ENCODE measurements at places on chromosomes 13 and 19. TPM values are rescaled to one million over a fixed set of nuclear protein-coding genes. Genes with fewer than 3 reads are reported as not detected.
A peak's percentile ranks its signal among the peaks of the same experiment; 100 is the strongest.

GRCh38 chr13:99812625-99813024, 158.9 kb downstream of the ZIC5 start:
- DNase-seq, result peak; percentile 77

DNA sequence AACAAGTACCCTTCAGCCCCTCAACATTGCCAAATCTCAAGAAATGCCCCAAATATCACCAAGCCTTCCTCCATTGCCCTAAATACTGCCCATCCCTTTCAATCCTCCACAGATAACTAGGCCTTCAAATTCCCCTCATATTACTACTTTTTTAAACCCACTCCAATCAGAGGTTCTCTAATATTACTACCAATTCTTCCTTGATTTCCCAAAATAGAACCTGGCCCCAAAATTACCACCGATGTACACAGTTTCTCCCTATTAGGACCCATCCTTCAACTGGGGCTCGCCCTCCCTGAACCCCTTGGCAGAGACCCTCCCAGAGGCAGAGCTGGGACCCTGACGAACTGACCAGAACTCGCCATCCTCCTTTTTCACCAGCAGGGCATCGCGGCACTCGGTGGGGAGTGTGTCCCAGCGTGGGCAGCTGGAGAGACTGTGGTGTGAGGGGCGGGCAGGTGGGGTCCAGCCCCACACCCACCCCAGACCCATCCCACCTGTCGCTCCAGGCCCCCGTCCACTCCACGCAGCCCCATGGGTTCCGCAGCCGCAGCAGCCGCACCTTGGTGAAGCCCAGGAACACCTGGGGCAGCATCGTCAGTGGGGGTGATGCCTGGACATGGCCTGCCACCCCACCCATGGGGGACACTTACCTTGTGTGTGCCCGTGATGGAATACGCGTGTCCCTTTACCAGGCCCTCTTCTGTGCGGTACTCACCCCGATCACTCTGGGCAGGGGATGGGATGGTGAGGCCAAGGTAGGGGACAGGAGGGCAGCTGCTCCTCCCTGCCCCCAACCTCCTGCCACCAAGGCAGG, 6.1 kb downstream of the CAPN12 start:
- DNase-seq, result peak; percentile 92

DNA sequence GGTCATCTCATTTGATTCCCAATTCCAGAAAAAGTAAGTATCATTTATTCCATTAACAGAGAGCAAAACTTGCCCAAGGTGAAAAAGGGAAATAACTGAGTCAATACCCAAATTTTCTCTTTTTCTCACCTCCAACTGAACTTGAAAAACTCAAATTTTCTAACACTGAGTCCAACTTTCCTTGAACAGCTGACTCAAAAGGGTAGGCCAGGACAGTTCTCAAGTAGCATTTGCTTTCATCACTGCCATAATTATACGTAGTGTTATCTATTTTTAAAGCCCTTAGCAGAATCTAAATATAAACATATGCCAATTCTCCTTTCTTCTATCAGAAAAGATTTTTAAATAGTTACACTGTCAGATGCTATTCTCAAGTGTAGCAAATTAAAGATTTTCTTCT, 3.5 kb downstream of the N4BP2L2 start:
- no peak for DNase-seq

- peak; percentile 80 for DNase-seq
Observed at GRCh38 chr19:17985037-17985818, 18.3 kb downstream of the KCNN1 start.

GRCh38 chr13:113562085-113562749, 22.3 kb upstream of the TFDP1 start:
- DNase-seq, result peak; percentile 98

DNA sequence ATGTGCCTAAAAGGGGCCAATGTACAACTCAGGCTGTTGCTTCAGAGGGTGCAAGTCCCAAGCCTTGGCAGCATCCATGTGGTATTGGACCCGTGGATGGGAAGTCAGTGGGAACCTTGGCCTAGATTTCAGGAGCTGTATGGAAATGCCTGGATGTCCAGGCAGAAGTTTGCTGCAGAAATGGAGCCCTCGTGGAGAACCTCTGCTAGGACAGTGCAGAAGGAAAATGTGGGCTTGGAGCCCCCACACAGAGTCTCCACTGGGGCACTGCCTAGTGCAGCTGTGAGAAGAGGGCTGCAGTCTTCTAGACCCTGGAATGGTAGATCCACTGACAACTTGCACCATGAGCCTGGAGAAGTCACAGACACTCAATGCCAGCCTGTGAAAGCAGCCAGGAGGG, 28.5 kb downstream of the GPC5 start:
- DNase-seq, result no peak

- DNase-seq, result peak; percentile 51
Observed at GRCh38 chr19:13165162-13165997, 15.2 kb downstream of the IER2 start.

DNA sequence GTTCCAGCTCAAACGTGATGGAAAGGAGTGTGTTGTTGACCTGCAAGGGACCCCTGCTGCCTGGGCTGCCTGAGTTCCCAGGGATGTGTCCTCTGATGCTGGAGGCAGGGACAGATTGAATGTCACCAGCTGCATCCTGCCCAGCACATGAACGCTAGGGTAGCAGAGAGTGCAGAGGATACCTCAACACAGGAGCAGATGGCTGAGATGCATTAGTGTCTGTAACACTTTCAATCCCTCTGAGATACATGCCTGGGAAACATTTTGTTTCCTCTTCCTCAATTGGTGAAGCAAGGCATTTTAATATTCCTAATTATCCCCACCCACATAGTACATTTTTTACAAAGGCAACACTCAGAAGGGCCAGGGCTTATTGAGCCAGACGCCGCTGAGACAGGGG, 106.4 kb upstream of the UBL3 start:
- DNase-seq, result no peak

DNA sequence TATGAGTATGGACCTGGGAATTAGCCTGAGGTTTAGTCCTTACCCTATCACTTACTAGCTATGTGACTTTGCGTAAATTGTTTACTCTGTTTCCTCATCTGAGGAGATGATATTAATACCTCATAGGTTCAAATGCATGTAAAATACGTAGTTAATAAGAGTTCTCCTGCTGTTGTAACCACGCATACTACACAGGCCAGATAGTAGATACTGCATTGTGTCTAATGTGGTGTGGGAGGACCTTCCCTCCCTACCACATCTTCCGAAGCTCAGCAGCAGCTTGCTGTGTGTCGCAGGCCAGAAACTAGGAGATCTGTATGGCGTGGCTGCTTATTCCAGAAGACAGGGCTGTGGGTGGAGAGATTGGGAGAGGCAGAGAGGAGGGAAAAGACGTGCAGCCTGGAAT, 23.0 kb downstream of the GTF2F2 start:
- DNase-seq, result no peak

DNA sequence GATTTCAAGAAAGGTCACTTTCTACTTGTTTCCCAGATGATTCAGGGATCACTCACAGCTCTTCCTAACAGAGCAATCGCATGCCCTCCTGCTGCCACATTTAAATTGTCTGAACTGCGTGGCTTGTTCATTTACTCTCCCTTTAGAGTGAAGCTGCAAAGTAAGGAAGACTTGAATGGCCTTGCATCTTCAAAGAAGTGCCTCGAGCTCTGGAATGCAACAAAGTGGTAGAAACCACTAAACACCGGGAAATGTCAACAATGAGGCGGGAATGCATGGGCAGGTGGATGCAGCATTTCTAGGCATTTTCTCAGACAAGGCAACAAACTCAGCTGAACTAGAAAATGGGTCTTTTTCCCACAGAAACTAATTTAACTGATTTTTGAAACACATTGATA, 10.3 kb upstream of the DACH1 start:
- DNase-seq, result no peak

GRCh38 chr13:80726868-80727267, 385.9 kb upstream of the SPRY2 start:
- no peak for DNase-seq

- no peak for DNase-seq
Observed at GRCh38 chr19:21940684-21941083, 70.1 kb downstream of the ZNF208 start.

DNA sequence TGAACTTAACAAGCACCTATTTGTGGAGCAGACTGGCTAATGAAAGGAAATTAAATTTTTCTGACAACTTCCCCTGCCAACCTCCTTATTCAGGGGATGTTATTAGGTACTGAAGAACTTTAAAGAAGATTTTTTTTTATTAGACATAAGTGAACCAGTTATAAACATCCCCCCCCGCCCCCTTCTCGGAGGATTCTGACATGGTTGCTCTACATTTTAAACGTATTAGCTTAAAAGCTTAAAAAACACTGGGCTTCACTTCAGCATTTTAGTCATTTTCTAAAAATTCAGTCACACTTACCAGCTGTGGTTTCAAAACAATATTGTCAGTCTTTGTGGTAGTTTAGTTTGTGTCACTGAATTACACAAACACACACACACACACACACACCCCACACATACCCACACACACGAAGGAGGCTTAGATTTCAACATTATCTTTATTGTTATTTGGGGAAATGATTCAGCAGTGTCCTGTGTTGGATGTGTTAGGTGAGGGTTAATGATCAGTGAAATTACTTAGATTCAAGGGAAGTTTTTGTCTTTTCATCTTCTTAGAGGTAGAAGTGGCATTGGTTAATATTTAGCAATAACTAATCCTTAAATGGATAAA, 145.7 kb downstream of the PCCA start:
- DNase-seq, result peak; percentile 58

- no peak for DNase-seq
Observed at GRCh38 chr13:114064450-114065140, 67.8 kb downstream of the RASA3 start.

GRCh38 chr13:89401264-89401675, 1730.1 kb downstream of the SLITRK5 start:
- DNase-seq, result no peak

- no peak for DNase-seq
Observed at GRCh38 chr13:56015919-56016318, 1124.8 kb upstream of the PRR20A start.

DNA sequence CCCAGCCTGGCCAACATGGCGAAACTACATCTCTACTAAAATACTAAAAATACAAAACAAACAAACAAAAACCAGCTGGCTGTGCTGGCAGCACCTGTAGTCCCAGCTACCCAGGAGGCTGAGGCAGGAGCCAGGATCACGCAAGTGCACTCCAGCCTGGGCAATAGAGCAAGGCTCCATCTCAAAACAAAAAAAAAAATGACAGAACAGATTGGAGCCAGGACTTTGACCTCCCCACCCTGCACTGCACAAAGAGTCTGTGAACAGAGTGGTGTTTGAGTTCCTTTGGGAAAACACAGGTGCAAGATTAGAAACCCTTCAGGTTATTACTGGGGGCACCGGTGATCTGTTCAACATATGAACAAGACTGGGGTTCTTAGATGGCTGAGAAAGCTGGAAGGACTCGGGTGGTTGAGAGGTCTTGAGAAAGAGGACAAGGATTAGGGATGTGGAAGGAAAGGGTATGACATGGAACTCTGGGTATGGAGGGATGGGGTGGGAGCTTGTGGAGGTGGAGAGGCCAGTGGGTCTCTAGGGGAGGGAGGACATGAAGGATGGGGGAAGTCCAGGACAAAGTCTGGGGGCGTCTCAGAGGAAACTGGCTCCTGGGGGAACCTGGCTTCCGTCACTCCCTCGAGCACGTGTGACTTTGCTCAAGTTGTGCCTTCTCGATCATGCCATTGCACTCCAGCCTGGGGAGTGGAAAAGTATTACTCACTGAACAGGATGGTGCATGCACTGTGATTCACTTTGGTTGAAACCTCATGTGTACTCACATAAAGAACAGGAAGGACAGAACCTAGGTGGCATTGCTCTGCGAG, 25.9 kb downstream of the RCN3 start:
- DNase-seq, result peak; percentile 98

- peak; percentile 49 for DNase-seq
Observed at GRCh38 chr13:99993660-99994637, 12.4 kb downstream of the ZIC2 start.

DNA sequence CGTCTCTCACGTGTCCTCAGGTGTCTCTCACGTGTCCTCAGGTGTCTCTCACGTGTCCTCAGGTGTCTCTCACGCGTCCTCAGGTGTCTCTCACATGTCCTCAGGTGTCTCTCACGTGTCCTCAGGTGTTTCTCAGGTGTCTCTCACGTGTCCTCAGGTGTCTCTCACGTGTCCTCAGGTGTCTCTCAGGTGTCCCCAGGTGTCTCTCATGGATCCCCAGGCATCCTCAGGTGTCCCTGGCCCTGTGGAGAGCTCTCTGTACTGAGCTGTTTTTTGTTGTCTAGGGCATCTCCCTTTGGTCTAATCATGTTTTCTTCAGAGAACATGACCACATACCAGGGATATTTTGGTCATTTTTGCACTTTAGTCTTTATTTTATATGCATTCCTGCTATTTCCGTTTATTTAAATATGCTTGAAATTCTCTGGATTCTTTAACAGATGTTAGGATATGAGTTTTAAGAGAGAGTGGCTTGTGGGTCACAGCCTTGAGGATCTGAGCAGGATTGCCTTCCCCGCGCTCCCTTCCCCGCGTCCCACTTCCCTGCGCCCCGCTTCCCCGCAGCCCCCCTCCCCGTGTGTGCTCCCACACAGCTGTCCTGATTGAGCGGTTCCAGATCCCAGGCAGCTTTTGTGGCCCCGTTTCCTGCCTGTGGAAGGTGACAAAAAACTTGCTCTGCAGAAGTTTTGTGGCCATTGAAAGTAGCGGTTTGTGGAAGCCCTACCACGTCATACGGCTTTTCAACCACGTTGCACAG, 31.9 kb downstream of the ATP4B start:
- DNase-seq, result peak; percentile 92

DNA sequence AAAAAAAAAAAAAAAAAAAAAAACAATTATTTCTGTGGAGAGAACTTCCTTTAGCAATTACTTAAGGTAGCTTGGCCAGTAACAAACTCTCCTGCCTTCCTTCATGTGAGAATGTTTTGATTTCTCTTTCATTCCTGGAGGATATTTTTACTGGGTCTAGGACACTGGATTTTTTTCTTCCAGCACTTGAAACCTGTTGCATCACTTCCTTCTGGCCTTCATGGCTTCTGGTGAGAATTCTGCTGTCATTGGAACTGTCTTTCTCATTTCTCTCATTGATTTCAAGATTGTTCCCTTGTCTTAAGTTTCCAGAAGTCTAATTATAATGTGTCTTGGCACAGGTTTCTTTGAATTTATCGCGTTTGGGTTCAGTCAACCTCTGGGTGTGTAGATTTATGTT, 19.3 kb upstream of the RAB20 start:
- DNase-seq, result no peak

Gene FUT1
- total RNA-seq, result not detected

Gene TMEM143
- total RNA-seq, result 4.7 TPM

Gene ZNF256
- total RNA-seq, result 5.8 TPM

Gene POU2F2
- under 0.01 TPM for total RNA-seq

Gene ADAMTSL5
- 0.29 TPM for total RNA-seq

Gene CTXN1
- total RNA-seq, result 1.5 TPM

Gene TUBB4A
- total RNA-seq, result not detected

Gene RFPL4A
- total RNA-seq, result not detected

Gene BEST2
- not detected for total RNA-seq

Gene CEACAM4
- not detected for total RNA-seq
